ENCODE measurements at places on chromosomes 7 and 10.

DNA sequence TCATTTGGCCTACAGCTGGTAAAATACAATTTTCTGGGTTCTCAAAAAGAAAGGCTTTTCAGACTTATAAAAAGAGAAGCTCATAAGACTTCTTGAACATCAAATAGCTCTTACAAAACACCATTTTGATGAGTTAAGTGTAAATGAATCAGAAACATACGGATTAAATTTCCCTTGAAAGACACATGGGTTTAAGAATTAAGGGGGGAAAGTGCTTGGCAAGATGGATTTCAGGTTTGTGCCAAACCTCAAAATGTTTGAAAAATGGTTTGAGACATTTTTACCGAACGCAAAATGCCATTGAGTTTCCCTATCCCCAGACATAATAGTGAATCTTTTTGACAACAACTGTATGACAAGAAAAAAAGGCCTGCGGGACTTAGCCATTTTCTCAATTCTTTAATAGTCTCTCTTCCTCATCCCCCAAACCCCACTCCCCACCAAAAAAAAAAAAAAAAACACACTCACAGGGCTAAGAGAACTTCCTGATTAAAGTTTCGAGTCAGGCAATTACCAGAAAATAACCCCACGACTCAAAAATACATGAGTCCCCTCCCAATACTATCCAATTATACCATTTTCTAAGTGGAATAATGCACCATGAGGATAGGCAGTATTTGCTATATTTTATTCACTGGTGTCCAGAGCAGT, 260.1 kb downstream of the TRIL start:
- no peak for DNase-seq

- no peak for DNase-seq
Measured at GRCh38 chr7:55206235-55207029, 158.7 kb upstream of the LANCL2 start.

GRCh38 chr10:118957443-118957825, 72.1 kb upstream of the NANOS1 start:
- DNase-seq: no peak

DNA sequence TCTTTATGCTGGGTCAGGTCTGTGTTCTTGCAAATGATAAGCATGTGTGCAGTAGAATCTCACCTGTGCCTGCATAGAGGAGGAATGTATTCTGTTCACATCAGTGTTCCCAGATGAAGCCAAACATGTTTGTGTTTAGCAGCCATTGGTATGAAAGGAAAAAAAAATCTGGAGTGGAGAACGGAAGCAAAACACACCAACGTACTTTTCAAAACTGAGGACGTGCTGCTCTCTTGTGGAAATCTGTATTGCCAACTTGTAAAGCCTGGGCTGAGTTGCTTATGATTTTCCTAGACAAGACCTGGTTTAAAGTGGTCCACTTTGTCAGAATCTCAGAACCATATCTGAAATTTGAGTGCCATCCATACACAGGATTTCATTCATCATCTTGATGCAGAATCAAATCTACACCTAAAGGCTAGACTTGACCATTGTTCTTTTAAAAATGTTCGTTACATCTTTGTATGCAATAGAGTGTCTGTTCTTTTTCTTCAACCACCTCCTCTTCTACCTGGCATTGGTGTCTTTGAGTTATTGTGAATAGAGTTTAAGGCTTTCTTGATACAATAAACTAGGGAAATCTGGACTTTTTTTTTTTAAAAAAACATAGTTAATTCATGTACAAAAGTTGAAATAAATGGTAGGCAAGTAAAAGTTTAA, 367.7 kb downstream of the PHF14 start:
- peak; percentile 34 for DNase-seq

DNA sequence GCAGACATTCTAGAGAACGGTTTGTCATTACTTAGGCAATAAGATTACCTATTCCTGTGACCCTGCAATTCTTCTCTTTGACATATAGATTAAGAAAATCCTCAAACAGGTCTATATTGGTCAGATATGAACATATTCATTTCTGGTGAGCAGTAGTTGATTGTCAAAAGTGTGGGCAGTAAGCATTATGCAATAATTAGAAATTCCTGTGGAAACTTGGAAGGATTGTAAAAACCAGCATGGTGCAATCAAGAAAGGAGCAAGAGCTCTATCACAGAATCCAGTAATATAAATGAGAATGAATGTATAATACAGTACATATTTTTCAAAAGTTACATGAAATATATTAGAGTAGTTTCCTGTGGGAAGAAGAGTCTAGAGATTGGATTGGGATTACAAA, 406.5 kb downstream of the SUGCT start:
- no peak for DNase-seq

DNA sequence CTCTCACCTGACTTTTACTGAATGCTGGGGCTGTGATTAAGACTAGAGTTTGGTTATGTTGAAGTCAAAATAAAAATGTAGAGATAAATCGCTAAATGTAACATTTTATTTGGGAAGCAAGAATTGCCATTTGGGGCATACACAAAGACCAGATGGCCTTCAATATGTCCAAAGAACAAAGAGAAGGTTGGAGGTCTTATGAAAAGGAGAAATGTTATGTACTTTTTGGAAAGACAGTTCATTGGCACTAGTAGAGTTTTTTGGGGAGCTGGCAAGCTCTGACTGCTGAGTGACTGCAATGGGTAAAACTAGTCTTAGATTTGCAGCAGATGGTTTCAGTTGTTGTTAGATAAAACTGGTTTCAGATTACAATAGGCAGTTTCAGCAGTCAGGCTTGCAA, 35.6 kb upstream of the GALNT17 start:
- DNase-seq: no peak

- DNase-seq: no peak
Measured at GRCh38 chr10:35326466-35327235, 9.7 kb upstream of the CCNY start.

DNA sequence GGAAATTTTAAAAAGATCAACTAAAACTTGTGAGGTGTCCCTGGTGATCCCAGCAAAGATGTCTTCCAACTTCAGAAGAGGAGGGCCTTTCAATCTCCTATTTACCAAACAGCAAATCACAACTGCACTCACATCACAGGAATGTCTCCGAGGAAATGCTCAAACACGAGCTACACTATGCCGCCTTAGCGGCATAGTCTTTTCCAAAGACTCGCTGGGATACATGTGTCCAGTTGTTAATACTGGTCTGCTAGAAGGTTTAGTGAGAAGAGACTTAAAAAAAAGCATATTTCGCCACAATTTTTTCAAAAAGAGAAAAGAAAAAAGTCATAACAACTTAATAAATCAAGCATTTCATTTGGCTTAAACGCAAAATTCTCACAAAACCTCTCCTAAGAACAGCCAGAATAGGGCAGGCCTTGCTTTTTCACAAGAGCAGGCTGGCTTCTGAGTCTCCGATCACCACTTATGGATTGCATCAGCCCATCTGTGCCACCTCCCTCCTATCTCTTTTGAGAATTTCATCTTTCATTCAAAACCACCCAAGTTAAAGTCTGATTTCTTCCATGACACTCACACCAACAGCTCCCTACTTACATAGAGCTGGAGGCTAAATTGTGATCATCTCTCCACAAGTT, 66.1 kb downstream of the GNA12 start:
- no peak for DNase-seq

- DNase-seq: peak; percentile 83
Measured at GRCh38 chr10:119079599-119080520, 757 bp downstream of the EIF3A start.

- DNase-seq: peak; percentile 54
Measured at GRCh38 chr10:28679581-28680357, 2.4 kb downstream of the BAMBI start.

DNA sequence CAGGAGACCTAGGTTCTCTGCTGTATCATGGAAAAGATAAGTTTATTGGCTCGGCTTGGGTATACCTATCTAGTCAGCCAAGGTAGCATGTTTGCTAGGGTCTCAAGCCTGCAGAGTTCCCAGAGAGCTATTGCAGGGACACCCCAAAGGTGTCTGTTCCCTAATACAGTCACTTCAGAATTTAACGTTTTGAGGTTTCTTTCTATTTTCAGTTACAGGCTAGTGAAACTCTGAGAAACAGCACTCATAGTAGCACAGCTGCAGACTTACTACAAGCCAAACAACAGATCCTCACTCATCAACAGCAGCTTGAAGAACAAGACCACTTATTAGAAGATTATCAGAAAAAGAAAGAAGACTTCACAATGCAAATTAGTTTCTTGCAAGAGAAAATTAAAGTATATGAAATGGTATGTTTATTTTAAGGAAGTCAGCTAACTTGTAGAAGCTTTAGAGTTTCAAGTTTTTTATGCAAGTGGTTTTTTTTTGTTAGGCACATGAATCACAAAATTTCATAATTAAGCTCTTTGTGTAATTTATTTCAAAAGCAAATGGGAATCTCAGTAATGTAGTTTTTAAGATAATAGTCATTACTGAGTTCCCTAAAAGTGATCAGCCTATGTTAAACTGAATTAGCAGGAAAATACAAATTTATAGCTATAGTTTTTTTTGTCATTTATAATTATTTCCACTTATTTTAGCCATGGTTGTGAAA, 54.9 kb downstream of the AKAP9 start:
- DNase-seq: no peak

GRCh38 chr7:54260941-54261371, 281.2 kb upstream of the VSTM2A start:
- DNase-seq: no peak

DNA sequence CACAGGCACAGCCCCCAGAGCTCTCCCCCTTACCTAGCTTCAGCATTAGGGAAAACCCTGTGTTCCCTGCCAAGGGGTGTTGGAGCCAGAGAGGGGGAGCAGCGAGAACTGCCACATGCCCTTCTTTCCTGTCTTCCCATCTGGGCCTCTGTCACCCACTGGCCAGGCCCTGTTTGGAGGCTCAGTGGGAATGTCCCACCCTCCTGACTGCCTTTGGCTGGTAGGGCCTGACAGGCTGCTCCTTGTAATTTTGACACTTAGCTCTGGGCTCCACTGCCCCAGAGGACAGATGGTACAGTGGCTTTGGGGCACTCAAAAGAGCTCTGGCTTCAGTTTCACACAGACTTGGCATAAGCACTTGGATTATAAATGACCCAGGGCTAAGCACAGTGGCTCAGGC, 50.6 kb downstream of the GRID2IP start:
- no peak for DNase-seq

- no peak for DNase-seq
Measured at GRCh38 chr10:34522546-34522945, 292.6 kb downstream of the PARD3 start.

DNA sequence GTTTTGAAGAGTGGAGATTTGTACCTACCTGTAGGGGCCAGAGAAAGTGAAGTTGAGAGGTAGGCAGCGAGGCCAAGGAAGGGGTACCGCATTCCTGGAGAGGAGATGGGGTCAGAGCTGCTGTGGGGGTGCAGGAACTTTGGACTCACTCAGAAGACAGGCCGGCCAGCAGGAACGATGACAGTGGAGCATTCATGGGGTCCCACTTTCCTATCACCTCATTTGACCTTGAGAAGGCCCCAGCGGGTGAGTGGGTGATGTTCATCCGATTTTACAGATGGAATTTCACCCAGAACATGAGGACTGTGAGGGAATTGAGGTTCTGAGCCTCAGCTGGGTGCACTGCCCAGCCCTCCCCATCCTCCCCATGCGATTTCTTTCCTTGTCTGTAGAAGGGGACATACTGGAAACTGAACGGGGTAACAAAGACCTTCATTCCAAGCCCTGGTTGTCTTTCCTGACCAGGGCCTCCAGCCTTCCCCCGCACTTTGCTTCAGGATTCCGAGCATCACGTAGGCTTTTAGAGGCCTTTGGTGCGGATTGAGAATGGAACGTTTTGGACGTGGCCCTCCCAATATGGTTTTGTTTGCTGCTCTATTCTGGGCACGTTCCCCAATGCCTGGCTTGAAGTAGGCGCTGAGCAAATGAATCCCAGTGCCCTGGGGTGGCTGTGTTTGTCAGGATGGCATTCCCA, 87.3 kb downstream of the ADCY1 start:
- DNase-seq: no peak

GRCh38 chr7:7720750-7721621, 2.6 kb upstream of the RPA3 start:
- DNase-seq: no peak

DNA sequence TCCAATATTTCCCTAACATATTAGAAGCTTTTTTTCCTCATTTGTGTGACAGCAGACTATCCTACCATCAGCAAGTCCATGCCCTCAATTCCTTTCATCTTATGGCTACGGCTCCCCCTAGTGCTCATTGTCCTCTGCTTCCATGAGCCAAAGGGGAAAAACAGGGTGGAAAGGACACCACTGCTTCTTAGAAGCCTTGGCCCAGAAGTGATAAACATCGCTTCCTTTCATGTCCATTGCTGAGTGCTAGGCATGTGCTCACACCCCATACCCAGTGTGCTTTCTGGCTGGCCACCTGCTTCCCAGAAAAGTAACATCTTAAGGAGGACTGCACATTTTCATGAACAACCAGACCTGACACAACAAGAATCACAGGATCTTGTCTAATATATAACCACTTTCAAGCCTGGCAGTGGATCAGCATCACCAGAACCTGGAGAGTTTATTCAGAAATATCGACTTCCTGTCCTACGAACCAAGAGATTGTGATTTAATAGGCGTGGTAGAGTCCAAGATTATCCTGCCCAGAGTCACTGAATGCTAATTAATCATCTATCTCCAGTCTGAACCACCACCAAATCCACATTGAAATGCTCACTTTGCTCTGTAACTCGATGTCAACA, 650.5 kb upstream of the SORCS1 start:
- peak; percentile 62 for DNase-seq

DNA sequence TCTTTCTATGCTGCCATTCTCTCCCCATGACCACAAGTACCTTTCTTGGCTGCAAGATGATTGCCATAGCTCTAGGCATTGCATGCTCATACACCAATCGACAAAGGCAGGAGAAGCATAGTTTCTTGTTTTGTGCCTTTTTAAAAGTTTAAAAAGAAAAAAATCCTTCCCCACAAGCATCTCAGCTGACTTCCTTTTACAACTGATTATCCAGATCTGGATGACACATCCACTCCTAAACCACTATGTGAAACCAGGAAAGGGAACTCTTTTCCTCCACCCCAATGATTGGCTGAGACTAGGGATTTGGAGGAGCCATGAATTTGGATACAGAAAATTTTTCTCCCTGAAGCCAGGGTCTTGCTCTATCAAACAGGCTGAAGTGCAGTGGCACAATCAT, 14.5 kb upstream of the LRRC4 start:
- DNase-seq: no peak

- no peak for DNase-seq
Measured at GRCh38 chr7:261341-262250, 28.4 kb upstream of the FOXL3 start.

GRCh38 chr7:108735814-108736213, 166.1 kb downstream of the DNAJB9 start:
- DNase-seq: no peak

GRCh38 chr7:44921607-44922350, 36.4 kb upstream of the PURB start:
- peak; percentile 65 for DNase-seq

Measured in Caco-2 (cell line).